NCI-H2081 treated with DMSO at 0.1 percent for 48 hours (cell line): ENCODE measurements at places on chromosomes 6 and 20.
A peak's percentile ranks its signal among the peaks of the same experiment; 100 is the strongest.

GRCh38 chr20:37375227-37375626 is 29.3 kb downstream of the SRC start:
- DNase-seq: no peak

- DNase-seq: no peak
These were observed 168.1 kb downstream of the GRM4 start for GRCh38 chr6:33977606-33978411.

- no peak for DNase-seq
These were observed 33.2 kb upstream of the TAF8 start for GRCh38 chr6:42017021-42017643.

GRCh38 chr20:20896606-20897005 is 184.2 kb upstream of the RALGAPA2 start:
- DNase-seq: no peak

GRCh38 chr6:117829594-117830319 is 77.3 kb upstream of the SLC35F1 start:
- no peak for DNase-seq

- no peak for DNase-seq
These were observed 15.2 kb upstream of the TAAR5 start for GRCh38 chr6:132604635-132605152.

DNA sequence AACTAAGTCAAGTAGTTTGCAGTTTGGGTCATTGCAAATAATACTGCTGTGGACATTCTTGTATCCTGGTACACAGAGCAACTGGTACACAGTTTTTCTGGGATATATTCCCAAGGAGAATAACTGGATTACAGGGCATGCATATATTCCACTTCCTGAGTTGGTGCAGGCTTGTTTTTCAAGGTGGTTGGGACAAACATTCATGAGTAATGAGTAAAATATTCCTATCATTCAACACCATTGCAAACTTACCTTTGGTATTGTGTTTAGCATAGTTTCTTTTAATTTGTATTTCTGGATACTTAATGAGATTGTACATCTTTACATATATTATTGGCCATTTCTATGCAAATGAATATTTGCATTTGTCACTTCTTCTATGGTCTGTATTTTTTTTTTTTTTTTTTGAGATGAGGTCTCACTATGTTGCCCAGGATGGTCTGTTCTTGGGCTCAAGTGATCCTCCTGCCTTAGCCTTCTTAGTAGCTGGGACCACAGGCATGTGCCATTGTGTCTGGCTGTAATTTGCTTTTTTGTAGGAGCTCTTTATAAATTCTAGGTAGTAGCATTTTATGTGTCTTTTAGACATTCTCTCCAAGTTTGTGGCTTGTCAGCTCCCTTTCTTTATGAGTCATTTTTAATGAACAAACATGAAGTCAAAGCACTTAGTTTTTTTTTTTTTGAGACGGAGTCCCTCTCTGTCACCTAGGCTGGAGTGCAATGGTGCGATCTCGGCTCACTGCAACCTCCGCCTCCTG is 158.7 kb downstream of the SOX4 start:
- no peak for DNase-seq

DNA sequence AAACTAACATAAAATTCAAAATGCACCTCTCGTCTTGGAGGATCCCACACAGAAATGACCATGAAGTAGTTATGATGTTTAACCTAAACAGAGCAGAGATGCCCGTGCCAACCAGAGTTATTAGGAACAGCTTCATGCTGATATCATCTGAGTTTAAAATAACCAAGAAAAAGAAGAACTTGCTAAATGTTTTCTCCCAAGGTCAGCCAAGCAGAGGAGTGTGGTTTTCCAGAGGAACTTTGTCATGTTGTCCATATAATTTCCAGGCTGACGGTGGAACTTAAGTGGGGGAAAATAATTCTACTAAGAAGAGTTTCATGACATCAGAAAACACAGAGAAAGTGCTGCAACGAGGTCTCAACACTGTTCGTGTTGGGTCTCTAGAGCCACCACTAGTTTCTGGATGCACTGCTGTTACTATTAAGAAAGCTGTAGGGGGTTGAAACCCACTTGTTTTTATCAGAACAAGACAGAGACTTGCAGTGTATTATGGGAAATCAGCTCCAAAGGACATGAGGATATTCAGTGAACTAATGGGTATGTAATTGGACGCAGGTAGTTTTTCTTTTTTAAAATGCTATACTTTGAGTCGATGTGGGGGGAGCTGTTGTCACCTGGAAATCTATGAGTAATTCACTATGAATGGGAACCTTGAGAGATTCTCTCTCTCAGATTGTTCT is 5.2 kb downstream of the AGPAT4 start:
- no peak for DNase-seq

DNA sequence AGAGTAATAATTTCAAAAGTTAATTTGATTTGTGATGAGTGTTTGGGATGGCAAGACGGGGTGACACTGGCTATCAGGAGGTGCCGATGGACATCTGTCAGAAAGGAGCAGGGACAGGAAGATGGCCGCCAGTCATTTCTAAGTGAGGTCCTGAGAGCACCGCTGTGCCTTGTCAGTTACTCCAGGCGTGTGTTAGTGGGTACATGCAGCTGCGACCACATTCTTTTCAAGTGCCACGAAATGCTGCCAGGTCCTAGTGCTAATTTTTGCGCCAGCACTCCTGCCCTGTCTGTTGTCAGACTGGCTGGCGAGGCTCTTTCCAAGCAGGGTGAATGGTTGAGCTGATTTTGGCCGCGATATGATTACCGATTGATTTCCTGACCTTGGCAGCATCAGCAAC is 64.6 kb upstream of the INSM1 start:
- DNase-seq: no peak

DNA sequence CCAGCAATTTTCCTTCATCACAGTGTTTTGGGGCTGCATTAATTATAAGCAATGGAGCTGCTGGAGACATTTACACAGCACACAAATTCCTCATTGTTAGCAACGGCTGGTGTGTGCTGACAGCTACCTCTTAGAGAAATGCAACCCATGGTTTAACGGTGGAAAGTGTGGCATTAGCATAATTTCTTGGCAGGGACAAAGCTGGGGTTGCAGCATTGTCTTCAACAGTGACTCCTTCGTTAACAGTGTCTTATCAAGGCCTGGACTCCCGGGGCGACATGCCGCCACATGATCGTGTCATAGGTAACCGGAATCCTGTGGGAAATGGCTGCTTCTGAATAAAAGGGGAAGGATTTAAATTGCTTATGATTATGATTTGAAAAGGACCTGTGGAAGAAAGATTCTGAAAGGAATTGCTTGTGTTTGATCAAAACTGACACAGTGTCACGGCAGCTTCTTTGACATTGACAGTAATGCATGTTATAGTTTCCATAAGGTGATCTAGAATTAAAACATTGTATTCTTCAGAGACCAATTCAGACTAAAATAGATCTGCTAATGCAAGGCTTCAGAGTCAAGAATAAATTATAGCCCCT is 128.0 kb downstream of the UST start:
- peak; percentile 56 for DNase-seq

DNA sequence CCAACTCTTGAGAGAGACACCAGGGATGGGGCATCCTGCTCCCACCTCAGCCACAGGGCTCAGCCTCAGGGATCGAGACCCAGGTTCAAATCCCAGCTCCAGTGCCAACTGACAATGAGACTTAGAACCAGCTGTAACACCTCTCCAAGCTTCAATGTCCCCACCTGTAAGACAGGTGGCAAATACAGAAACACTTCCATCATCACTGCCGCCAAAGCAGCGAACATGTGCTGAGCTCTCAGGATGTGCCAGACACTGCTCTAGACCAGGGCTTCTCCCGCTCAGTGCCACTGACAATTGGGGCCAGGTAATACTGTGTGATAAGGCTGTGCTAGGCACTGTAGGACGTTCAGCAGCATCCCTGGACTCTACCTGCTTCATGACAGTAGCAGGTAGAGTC is 22.1 kb downstream of the PREX1 start:
- no peak for DNase-seq

DNA sequence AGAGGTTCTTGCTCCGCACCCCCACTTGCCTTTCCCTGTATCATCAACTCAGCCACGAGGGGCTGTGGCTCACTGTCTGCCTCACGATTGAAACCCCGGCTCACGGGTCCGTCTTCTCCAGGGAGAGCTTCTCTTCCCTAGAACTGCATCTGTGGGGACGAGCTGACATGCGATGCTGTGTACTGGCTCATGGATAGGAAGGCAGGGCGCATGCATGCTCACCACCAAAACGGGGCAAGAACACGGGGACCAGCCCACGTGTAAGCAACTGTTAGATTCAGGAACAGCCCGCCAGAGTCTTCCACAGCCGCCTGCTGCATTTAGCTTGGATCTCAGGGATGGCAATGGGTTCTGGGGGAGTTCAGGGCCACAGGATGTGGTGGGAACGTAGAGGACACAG is 275.9 kb upstream of the CDH4 start:
- DNase-seq: no peak

- no peak for DNase-seq
These were observed 193.1 kb downstream of the NRN1 start for GRCh38 chr6:5813625-5814027.
